ENCODE measurements at places on chromosomes 1 and 21. TPM values are rescaled to one million over a fixed set of nuclear protein-coding genes. Genes with fewer than 3 reads are reported as not detected.
A peak's percentile ranks its signal among the peaks of the same experiment; 100 is the strongest.

The ASPM gene
- 29.1 TPM for total RNA-seq

The RHCE gene
- total RNA-seq, result not detected

The SYDE2 gene
- 1.4 TPM for total RNA-seq

GRCh38 chr1:159938905-159939677, 6.3 kb downstream of the IGSF9 start:
- H3K27ac ChIP-seq, result no peak overlapping the region
- H3K4me1 ChIP-seq, result peaks cover 15% of the 10 kb centered on the region
- DNase-seq, result no peak
- H3K4me3 ChIP-seq, result no peak overlapping the region
- no peaks in the 10 kb centered on the region for H3K36me3 ChIP-seq
- peaks cover 36% of the 10 kb centered on the region for H3K27me3 ChIP-seq

GRCh38 chr1:227869851-227870305, 54.4 kb downstream of the PRSS38 start:
- peak; percentile 66 for DNase-seq
- peaks cover 14% of the 10 kb centered on the region for H3K27me3 ChIP-seq
- no peak overlapping the region for H3K27ac ChIP-seq

The LAD1 gene
- total RNA-seq, result not detected

GRCh38 chr1:121522061-121522759, 337.4 kb downstream of the SRGAP2C start:
- no peak overlapping the region for H3K27ac ChIP-seq
- peak; percentile 53 for DNase-seq
- peaks cover 23% of the 10 kb centered on the region for H3K36me3 ChIP-seq

- DNase-seq, result no peak
- H3K36me3 ChIP-seq, result no peaks in the 10 kb centered on the region
- no peak overlapping the region for H3K27ac ChIP-seq
These were observed 17.7 kb downstream of the MATN1 start for GRCh38 chr1:30705698-30706097.

DNA sequence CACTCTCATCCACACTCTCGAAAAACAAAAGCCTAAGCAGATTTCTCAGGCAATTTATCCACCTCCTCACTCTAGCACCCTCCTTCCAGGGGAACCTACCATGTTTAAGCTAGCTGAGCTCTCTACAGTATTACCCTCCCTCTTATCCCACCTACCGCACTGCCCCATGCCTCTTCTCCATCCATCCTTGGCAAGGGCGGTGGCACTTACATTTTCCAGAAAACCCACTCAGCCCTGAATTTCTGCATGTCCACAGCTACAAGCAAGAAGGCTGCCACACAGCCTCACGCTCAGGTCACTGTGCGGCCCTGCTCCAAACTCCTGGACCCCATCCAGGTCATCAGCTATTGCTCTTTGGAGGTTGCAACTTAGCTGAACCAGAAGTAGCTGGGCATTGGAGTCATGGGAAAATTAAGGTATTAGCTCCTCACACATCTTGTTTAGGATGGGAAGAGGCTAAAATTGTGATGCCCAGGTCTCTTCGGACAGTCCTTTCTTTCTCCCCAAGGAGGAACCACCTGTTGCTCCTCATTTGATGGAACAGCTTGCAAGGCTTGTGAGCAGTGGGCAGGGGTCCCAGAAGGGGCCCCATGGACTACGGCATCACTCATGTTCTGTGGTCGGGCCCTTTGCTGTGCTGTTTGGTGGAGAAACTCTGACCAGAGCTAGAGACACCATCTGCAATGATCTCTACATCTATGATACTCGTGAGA, 1.1 kb downstream of the KLHDC9 start:
- peaks cover 2% of the 10 kb centered on the region for H3K27me3 ChIP-seq
- peaks cover 39% of the 10 kb centered on the region for H3K36me3 ChIP-seq
- H3K4me3 ChIP-seq, result peak overlapping the region; percentile 75
- peak overlapping the region; percentile 6 for H3K27ac ChIP-seq
- H3K4me1 ChIP-seq, result peaks cover 35% of the 10 kb centered on the region
- DNase-seq, result no peak

The AIM2 gene
- 75.9 TPM for total RNA-seq

All from activated CD4-positive, alpha-beta T cell treated with anti-CD3 and anti-CD28 coated beads, Interleukin-2, amount 10 ng/mL, durations not matched to agents 24 days and 14 days (primary cell).